ENCODE measurements at places on chromosomes 2 and 18. TPM values are rescaled to one million over a fixed set of nuclear protein-coding genes. Genes with fewer than 3 reads are reported as not detected.

CRYGC gene
- not detected for total RNA-seq

SH2D6 gene
- 0.24 TPM for total RNA-seq

FIGLA gene
- total RNA-seq, result not detected

LOXL3 gene
- total RNA-seq, result 158 TPM

GALNT3 gene
- not detected for total RNA-seq

SGO2 gene
- total RNA-seq, result 6.6 TPM

FSHR gene
- not detected for total RNA-seq

KCNK3 gene
- total RNA-seq, result 0.60 TPM

CREG2 gene
- total RNA-seq, result not detected

MLPH gene
- total RNA-seq, result 24.7 TPM

REG3G gene
- total RNA-seq, result 1.1 TPM

VSNL1 gene
- 3.8 TPM for total RNA-seq

FOXI3 gene
- total RNA-seq, result not detected

HES6 gene
- total RNA-seq, result 16.1 TPM

CCNT2 gene
- total RNA-seq, result 10.0 TPM

TMEM247 gene
- total RNA-seq, result not detected

CAPN14 gene
- 0.98 TPM for total RNA-seq

UGT1A3 gene
- total RNA-seq, result not detected

HSPE1 gene
- total RNA-seq, result 188 TPM

SIX3 gene
- not detected for total RNA-seq

DAW1 gene
- 0.11 TPM for total RNA-seq

CNRIP1 gene
- total RNA-seq, result 7.6 TPM

CAPN13 gene
- total RNA-seq, result not detected

MZT2B gene
- 185 TPM for total RNA-seq

KCNG2 gene
- not detected for total RNA-seq

C1QL2 gene
- not detected for total RNA-seq

CLASP1 gene
- total RNA-seq, result 31.5 TPM

PARD6G gene
- 3.1 TPM for total RNA-seq
